Pulmonary artery endothelial cell (primary cell): ENCODE measurements at places on chromosomes 6 and 20.

- no peak for DNase-seq
Measured at GRCh38 chr6:101961357-101961756, 567.8 kb downstream of the GRIK2 start.

DNA sequence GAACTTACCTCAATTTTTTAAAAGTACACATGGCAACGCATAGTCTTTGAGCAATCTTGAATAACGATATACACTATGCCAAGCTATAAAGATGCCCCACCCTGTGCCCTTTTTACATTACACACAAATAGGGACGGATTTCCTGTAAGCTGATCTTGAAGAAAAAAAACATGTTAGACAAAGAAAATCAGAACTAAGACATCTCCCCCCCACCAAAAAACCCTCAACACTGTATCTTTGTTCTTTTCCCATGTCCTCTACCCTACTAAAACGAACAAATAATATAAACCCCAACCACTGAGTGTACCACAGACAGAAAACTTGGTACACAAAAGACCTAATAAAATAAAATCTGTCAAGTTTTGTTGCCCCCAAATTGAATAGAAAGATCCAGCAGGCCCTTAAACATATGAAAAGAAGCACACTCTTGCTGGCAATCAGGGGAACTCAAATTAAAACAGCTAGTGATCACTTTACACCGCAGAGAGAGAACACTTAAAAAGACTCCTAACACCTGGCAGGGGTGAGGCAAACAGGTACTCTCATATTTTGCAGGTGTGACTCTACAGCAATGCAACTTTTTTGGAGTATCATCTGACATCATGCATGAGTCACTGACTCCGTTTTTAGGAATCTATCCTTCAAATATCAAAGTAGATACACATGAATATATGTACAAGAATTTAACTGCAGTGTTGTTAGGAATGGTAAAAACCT, 29.6 kb downstream of the BACH2 start:
- DNase-seq = no peak

- no peak for DNase-seq
Measured at GRCh38 chr20:43536041-43536816, 22.6 kb upstream of the SGK2 start.

DNA sequence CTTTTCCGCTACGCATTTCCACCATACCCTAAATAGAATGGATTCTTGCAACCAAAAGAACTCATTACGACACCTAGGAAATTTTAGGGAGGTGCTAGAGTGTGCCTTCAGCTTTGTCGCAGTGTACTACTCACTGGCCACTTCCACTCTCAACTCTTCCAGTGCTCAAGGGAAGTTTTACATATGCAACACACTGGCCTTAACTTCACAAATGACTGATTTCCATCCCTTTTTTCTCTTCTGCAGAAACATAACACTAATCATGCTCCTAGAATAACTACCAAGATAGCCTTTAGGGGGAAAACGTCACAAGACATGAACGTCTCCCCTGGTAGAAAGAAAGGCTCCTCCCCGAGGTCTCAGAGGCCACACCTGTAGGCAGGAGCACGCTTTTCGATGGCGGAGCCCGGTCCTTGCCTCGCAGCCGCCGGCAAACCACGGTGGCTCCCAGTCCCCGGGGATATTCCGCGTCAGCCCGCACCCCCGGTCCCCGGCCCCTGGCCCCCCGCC, 584 bp downstream of the LYRM4 start:
- DNase-seq = no peak

DNA sequence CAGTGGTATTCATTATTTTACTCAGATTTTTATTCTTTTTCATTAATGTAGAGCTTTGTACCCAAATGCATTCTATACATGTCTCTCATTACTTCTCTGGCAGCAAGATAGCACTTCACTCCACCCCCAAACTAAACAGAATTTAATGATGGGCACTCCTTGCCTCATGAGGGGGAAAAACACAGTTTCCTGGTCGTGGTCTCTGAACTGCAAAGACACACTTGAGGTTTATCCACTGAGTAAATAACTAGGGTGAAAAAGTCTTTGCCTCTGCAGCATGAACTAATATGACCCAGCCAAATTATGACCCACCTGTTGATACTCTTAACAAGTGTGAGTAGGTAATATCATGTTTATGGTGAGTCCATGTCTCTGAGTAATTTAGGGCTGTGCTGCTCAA, 785.2 kb upstream of the FLRT3 start:
- DNase-seq = no peak
